Effector CD8-positive, alpha-beta T cell (primary cell): ENCODE measurements at places on chromosomes 2 and 18.

- DNase-seq = no peak
Measured at GRCh38 chr2:227030789-227031188, 133.2 kb downstream of the COL4A4 start.

- no peak for DNase-seq
Measured at GRCh38 chr2:198499539-198499938, 695.1 kb downstream of the PLCL1 start.

DNA sequence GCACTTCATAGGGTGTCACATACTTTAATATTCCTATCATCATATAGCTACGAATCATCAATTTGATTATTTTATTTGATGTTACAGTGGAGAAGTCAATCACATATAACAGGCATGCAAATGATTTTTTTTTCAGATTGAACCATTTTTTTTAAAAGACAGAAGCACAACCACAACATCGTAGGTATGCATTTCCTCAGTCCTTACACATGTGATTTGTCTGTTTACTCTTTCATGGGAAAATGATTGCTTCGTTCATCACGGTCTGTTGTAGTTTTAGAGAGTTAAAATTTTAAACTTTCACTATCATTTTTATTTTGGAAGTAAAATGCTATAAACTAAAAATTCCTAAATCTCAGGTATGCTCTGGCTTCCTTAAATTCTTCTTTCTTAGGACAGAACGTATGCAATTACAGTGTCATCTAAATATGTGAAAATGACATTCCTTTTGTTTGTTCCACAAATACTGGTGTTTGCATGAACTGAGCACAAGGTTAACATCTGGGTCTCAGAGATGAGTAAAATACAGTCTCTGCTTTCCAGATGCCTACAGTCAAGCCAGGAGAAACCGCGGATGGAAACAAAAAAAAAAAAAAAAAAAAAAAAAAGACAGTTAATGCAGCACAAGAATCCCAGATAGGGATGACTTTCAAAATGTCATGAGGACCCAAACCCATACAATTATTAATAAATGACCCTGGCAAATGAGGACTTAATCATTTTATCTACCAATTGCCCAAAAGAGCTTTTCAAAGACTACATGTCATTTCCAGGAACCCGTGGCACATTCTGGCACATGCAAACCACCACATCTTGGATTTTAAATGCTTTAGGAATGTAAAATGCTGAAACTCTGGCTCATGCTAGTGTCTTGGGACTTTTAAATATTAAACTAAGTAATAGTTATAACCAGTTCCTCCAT, 201.2 kb downstream of the LRP1B start:
- DNase-seq = no peak

DNA sequence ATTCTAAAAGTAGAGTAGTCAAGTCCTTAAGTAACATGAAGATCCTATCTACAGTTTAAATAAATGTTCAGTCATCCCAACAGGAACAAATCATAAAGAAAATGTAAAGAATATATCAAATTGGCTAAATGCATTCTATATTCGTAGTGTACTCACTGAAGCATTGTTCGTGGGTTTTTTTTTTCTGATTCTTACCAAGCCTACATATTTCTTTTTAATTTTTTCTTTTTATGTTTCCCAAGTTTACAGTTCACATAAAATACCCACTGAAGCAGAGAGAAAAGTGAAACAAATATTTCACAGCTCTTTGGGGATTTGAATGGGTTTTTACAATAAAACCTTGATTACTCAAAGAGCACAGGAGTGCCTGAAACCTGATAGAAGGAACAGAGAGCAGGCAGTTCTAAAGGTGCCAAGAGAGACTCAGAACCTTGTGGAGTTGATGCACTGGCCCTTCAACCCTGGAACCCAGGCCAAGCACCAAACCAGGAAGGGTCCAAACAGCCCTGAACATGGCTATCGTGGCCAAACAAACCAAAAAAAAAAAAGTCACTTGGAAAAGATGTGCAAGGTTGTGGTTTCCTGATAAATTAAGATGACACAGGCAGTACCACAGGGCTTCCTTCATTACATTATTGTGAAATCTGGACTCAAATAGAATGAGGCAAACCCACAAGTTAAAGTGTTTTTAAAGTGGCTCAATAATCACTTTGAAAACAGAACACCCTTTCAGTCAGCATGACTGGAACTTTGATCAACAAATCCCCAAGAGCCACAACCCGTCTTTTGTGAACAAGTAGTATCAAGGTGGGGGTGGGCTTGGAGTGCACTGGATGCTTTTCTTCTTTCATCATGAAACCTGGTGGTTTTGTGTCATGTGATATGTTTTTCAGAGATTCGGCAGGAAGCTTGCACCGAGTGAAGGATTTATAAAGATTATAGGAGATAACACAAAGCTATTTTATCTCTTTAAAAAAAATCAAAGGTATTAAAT, 245.0 kb upstream of the FN1 start:
- DNase-seq = no peak

- DNase-seq = no peak
Measured at GRCh38 chr18:30763902-30764350, 278.6 kb downstream of the DSC3 start.
